CD8-positive, alpha-beta memory T cell (primary cell): ENCODE measurements at places on chromosomes 3 and 15. TPM values are rescaled to one million over a fixed set of nuclear protein-coding genes. Genes with fewer than 3 reads are reported as not detected.

The CD86 gene
- 0.95 TPM for total RNA-seq

The C3orf22 gene
- total RNA-seq = not detected

DNA sequence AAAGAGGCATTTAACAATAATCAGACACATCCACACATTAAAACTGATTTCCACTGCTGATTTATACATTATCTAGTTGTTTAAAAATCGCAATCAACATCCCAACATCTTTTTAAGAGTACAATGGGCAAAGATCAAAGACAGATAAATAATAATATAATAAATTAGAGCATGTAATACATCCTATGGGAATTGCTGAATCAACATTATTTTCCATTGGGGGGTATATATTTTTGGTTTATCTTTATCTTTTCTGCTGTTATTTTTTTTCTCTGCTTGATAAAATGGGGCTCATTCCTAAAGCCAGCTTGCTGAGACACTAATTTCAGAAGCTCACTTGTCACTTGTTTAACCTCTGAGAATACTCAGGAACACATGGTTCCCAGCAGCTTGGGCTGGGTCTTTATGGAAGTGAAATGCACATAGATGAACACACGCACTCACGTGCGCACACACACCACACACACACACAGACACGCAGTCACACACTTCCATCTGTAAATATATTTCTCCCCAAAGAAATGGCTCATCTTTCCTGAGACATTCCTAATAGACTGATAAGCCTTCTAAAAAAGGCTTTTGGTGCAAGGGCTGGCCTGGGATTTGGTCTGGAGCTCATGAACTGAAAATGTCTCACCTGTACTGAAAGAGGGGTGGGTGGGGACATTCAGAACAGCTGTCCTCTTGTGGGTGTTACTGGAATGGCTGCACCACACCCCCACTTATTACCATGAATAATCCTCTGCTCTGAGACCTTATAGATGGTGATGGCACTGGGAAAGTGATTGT, 3.5 kb upstream of the PPIB start:
- DNase-seq = no peak

- DNase-seq = no peak
Observed at GRCh38 chr3:84140631-84141030, 818.2 kb upstream of the CADM2 start.

GRCh38 chr15:50256188-50257041, 9.1 kb downstream of the HDC start:
- DNase-seq = no peak

DNA sequence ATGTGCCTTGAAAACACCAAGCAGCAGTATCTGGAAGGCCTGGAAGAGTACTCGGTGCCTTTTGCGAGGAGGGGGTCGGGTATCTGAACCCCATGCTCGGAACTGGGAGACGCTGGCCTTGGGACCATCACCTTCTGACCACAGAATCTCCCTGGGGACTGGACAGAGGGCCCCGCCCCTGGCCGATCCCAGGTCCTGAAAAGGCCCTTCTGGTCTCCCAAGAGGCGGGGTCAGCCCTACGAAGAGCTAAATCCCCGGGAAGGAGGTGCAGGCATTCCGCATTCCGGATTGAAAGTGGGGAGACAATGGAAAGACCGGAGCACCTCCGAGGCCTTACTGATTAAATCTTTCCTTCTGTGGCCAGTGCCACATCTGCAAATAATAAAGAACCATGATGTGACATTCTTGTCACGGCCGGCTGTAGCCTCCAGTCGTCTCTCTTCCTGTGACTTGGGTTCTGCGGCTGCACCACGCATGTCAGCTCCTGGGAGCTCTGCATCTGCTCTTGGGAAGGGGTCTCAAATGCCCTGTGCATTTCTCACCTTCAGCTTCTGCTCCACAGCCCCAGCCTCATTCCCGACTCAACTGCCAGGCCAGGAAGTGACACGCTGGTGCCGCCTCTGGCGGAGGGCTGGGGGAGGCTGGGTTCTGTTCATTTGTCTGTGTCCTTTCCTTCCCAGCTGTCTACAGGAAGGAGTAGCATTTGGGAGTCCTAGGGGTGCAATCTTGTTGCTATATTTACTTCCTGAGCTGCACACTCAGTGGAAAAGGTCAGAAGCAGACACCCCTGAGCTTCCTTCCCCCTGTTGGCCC, 173.5 kb downstream of the KLF13 start:
- DNase-seq = no peak

DNA sequence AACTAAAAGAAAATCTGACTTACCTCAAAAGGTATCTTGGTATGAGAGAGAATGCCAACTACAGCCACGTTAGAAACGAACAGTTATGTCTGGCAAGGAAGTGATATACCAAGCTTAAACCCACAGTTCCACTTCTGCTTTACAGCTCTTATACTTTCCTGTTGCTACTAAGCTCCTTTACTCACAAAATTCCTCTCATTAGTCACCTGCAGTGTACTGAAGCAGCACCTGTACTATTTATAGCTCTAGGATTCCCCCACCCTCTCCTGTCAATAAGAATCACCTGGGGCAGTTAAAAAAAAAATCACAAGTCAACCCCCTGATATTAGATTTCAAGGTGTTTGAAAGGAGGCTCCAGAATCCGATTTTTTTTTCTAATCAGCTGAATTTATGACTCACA, 2.9 kb upstream of the TMEM266 start:
- no peak for DNase-seq

DNA sequence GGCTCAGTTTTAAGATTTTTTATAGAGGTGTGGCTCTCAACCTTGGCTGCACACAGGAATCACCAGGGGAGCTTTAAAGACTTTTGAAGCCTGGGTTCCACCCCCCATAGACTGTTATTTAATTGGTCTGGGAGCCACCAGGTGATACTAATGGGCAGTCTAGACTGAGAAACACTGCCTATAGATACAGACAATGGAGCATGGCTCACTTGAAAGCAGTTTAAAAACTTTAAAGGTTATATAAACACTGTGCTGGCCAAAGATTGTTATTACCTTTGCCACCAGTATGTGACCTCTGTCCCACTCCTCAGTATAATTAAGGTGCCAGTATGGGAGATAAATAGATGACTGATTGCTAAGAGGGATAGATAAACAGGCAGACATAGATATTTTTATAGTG, 3.8 kb downstream of the GOLIM4 start:
- DNase-seq = no peak

DNA sequence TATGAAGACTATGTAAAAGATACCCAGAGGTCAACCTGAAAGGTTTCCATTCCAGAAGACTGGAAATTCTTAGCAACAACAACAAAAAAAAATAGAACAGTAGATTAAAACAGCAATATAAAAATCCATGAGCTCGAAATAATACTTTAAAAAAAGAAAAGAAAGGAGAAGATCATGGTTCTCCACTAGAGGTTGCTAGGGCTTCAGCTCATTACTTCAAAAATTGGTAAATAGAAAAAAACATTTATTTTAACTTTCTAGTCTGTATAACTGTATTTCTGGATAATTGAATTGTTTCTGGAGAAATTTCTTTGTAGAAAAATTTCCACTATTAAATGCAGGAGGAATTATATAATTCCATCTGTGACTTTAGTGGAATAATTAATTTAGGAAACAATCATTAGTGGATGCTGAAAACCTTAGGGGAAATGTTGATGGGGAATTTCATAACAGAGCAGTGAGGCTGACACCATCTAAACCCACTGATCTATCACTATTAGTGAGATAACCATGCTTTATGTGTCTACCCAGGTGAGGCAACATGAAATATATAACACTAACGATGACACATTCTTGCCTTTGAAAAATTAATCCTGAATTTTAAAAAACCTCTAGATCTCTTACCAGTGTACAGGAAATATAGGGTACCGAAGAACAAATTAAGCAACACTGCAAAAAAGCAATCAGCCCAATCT, 62.5 kb upstream of the SNRK start:
- no peak for DNase-seq
